ENCODE measurements at places on chromosomes 1 and 21.

GRCh38 chr1:32055416-32055815 lies 17.3 kb upstream of the TMEM39B start:
- DNase-seq = no peak

DNA sequence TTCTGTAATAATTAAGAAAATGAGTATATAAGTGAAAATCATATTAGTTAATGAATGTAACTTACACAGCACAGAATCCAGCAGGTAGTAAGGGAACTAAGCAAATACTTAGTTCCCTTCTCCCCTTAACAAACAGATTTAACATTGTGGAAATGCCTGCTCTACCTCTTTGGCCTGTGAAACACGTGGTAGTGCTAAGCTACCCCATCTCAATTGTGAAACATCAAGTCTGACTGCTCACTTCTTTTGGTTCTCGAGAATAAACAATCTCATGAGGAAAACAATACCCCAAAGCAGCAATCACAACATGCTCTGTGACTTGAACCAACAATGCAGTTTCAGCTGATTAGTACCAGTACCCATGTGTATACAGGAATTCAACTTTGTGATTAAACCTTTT lies 4.7 kb downstream of the MYSM1 start:
- no peak for DNase-seq

DNA sequence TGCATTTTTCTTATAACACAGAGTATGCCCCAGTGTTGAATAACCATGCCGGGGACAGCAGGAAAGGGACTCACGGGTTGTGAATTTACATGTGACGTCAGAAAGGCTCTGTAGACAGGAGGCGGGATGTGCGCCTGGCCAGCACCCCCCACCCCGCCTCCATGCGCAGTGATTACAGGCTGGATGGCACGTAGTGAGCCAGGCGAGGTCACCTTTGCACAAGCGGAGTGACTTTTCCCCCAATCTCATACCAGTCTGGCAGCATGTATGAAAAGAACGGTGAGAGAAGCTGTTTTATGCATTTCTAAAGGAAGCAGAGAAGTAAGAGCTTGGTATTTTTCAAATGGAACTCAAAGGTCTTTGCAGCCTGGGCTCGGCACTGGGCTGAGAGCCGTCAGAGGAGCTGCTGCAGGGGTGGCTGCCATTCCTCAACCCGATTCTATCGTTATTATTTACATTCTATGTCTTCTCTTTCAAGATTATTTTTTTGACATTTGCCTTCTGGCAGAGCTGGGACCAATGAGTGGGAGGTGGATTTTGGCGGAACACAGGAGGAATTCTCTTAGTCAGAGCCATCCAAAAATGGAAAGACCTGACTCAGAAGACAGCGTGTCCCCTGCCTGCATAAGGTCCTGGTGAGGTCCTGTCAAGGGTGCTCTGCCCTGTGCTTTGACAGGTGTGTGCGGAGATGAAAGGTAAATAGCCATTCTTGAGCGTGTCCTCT lies 115.6 kb upstream of the SLC45A1 start:
- DNase-seq = no peak

GRCh38 chr1:228353601-228354371 lies 52.8 kb downstream of the TRIM11 start:
- no peak for DNase-seq

GRCh38 chr1:222284466-222284865 lies 263.4 kb downstream of the HHIPL2 start:
- DNase-seq = no peak

DNA sequence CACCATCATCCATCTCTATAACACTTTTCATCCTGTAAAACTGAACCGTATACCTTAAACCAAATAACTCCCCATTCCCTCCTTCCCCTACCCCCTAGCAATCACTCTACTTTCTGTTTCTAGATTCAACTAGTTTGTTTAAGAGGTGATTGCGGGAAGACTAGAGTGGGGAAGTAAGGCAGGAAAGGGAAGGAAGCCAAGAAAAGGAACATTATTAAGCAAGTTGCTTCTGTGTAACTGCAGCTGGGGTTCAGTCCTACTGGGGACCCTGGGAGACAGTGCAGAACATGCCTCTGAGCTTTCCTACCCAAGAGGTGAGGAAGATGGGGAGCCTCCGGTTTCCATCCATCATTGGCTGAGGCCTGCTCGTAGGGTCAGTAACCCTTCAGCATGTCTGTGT lies 28.9 kb upstream of the H3-3A start:
- DNase-seq = no peak

- DNase-seq = no peak
Measured at GRCh38 chr1:217495249-217495648, 135.6 kb downstream of the GPATCH2 start.

- no peak for DNase-seq
Measured at GRCh38 chr1:10761503-10762152, 34.8 kb downstream of the CASZ1 start.

GRCh38 chr1:229035054-229035747 lies 235.7 kb upstream of the RAB4A start:
- DNase-seq = no peak

- DNase-seq = no peak
Measured at GRCh38 chr1:113912594-113913311, 7.6 kb downstream of the DCLRE1B start.

GRCh38 chr21:40768056-40768455 lies 78.9 kb downstream of the DSCAM start:
- no peak for DNase-seq

DNA sequence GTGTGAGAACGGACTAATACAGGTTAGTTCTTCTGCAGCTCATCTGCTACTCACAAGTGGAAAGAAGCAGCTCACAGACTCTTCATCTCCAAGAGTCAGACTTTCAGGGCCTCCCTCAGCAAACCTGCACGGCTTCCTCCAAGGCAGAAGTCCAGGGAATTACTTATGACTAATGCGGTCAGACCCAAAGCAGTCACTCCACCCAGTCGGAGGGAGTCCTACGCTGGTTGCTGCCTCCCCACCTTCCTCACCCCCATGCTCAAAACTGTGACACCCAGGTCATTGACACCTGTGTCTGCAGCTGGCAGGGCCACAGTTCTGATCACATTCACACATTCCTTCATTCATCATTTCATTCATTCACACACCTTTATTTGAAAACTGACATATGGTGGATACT lies 38.4 kb upstream of the PRDM2 start:
- no peak for DNase-seq

DNA sequence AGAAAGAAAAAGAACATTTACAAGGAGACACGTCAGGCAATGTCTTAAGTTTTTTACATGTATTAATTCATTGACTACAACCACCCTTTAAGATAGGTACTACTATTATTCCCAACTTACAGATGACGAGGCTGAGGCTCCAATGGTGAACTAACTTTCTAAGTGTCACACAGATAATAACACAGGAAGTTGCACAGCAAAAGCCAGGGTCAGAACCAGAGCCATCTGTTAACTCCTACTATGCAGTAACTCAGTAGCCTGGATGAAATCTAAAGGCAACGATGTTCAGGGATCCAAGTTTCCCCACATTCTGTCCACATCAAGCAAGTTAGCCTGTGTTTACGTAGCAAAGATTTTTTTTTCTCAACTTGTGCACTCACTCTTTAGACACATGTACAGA lies 371.7 kb downstream of the PTPRC start:
- DNase-seq = peak; percentile 1

GRCh38 chr1:234656944-234657654 lies 47.1 kb upstream of the IRF2BP2 start:
- no peak for DNase-seq

DNA sequence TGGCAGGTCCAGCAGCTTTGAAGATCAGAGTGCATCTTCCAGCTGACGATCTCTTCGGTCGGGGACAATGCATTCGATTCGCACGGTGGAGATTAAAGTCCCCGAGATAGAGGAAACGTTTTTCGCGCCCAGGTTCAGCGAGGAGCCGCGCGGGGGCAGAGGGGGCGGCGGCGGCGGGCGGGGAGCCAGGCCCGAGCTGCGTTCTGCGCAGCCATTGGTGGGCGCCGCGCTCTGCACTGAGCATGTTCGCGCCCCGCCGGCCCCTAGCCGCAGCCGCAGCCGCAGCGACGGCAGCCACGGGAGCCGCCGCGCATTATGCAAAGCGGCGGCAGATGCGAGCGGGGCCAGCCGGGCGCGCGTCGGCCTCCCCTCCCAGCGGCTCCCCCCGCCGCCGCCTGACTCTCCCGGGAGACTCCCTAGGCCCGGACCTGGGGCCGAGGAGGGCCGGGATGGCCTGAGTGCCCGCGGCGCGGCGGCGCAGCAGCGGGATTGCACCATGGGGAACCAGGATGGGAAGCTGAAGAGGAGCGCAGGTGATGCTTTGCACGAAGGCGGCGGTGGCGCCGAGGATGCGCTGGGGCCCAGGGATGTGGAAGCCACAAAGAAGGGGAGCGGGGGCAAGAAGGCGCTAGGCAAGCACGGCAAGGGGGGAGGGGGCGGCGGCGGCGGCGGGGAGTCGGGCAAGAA lies at the start of gene FMN2:
TSS of gene FMN2 (plus strand) at position 270 of the 687 bp plus-strand sequence. CDS start at position 497, 227 bp downstream.
- DNase-seq = no peak

- no peak for DNase-seq
Measured at GRCh38 chr1:205107327-205107726, 14.5 kb downstream of the RBBP5 start.

DNA sequence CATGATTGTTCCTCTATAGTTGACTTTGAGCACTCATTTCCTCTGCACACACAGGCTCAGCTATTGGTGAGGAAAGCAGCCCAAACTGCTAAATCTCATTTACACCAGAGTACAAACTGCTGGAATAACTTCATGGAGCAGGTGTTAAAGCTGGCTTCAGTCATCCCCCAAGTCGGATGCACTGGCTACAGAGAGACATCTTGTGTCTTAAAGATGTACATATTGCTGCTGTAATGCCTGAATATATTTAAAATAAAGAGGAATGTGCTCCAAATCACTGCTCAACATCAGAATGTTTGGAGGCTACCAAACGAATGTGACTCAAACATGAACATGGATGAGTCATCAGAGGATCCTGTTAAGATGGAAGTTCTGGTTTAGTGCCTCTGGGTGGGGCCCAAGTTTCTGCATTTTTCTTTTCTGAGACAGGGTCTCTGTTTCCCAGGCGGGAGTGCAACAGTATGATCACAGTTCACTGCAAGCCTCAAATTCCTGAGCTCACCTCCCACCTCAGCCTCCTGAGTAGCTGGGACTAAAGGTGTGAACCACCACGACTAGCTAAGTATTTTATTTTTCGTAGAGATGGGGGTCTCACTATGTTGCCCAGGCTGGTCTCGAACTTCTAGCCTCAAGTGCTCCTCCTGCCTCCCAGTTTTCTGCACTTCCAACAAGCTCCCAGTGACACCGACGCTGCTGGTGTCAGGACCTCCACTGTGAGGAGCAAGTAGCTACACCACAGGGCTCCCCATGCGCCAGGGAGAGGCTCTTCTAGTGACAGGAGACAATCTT lies 79.0 kb upstream of the KRTAP19-8 start:
- DNase-seq = no peak

- DNase-seq = no peak
Measured at GRCh38 chr21:37429356-37429755, 62.8 kb downstream of the DYRK1A start.

DNA sequence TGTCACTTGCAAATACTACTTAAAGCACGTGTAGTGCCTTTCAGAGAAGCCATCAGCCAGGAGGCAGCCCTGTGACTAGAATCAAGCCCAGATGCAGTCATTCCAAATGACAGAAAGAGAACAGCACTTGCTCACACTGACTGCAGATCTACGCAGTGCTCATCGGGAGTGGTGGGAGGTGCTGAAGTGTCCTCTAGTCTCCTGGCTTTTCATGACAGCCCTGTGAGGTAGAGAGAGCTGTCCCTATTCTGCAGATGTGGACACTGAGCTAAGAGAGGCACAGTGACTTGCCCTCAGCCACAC lies 62.3 kb upstream of the EDN2 start:
- no peak for DNase-seq

GRCh38 chr1:115706587-115707425 lies 61.7 kb downstream of the CASQ2 start:
- no peak for DNase-seq

GRCh38 chr1:186699519-186699918 lies 19.3 kb upstream of the PTGS2 start:
- DNase-seq = no peak

DNA sequence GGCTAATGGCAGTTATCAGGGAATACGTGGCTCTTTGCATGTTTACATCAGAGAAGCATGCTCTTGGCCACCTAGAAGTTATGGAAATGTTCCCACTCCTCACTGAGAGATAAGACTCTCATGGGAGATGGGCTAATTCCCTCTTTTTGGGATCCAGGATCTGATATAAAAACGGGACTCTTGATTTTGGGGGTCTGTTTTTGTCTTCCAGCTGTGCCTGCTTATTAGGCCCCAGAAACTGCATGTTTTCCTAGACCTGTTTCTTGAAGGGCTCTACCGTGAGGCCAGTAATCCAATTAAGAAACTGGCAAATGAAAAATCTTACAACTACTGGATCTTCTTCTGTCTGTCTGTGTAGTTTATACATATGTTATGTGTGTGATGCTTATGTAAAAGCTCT lies 47.0 kb upstream of the PTCH2 start:
- DNase-seq = no peak

- DNase-seq = no peak
Measured at GRCh38 chr1:208929575-208929974, 653.9 kb upstream of the CAMK1G start.

- DNase-seq = no peak
Measured at GRCh38 chr1:19483261-19483660, 2.1 kb downstream of the CAPZB start.

GRCh38 chr1:155006601-155007101 lies 4.0 kb downstream of the ZBTB7B start:
- DNase-seq = no peak

DNA sequence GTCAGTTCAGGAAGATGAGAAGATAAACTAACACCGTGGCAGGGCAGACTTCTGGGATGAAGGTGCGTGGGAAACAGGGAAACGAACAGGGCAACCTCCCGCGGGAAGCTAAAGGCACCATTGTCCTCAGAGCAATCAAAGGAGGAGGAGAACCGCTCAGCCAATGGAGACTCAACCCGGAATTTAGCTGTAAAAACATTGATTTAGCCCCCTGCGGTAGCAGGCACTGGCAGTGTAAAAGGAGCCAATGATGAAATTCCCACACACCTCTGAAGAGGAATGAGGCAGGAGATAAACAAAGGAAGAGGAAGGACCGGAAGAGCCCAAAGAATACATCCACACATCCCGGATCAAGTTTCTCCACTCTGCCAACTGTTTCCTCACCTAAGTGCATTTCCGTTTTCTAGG lies 19.5 kb downstream of the HLCS start:
- no peak for DNase-seq

DNA sequence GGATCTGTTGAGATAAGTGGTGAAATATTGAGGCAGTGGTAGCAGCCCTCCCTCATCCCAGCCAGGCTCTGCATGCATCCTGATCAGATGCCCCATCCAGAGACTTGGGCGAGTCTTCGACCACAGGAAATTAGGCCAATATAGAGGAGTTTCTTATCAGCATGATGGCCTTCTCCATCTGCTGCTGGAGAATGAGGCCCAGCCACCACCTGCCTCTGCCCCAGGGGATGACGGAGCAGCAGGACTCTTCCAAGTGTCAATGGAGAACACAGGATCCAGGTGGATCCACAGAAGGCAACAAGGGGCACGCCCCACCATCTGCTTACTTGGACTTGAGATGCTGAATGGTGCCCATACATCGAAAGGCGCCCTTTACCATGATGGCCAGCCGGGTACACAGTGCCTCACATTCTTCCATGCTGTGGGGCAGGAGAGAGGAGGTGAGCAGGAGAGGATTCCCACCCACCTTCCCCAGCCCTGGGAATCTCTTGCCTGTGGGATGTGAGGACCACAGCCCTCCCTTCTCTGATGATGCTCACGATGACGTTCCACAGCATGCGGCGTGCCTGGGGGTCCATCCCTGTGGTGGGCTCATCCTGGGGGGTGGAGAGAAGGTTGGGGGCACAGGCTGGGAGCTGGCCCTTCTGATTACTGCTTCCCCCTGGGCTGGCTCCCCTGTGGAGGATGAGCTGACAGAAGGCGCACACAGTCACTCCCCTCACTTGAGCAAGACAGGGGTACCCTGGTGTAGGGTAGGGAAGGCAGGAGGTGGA lies 91.5 kb upstream of the GCLM start:
- no peak for DNase-seq
